ENCODE measurements at places on chromosomes 11 and 22.

GRCh38 chr22:42873356-42873755 is 16.3 kb upstream of the ARFGAP3 start:
- DNase-seq = no peak

GRCh38 chr11:10918698-10919097 is 60.8 kb upstream of the ZBED5 start:
- no peak for DNase-seq

DNA sequence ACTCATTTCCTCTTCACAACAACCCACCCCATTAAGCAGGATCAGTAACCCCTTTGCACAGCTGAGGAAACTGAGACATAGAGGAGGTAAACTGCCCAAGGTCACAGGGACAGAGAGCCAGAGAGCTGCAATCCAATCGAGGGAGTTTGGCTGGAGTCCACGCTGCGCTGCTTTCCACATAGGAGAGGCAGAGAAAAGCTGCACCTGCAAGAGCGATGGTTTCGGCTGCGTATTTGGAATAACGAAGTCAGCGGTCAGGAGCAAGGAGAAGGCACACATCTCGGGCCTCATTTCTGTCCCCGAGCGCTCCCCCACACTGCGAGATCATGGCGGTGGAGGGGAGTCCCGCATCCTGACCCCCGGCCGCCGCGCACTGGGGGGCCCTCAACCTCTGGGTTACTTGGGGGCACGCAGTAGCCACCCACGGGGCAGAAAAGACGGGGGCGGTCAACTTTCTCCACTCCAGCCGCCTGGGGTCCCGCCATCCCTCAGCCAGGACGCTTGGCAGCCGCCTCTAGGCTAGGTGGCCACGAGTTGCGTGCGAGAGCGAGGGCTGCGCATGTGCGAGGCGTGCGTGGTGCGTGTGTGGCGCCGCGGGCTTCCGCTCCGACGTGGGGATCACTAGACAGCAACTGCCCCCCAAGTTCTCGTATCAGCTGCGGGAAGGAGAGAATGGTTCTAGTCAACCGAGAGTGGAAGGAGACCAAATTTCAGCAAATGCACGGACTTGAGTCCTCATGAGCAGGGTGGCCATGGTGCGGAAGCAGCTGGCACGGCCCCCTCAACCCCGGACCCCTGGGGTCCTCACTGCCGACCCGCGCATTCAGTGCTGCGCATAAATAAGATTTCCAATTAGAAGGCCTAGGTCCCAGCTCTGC is 42.3 kb upstream of the CLDN5 start:
- no peak for DNase-seq

DNA sequence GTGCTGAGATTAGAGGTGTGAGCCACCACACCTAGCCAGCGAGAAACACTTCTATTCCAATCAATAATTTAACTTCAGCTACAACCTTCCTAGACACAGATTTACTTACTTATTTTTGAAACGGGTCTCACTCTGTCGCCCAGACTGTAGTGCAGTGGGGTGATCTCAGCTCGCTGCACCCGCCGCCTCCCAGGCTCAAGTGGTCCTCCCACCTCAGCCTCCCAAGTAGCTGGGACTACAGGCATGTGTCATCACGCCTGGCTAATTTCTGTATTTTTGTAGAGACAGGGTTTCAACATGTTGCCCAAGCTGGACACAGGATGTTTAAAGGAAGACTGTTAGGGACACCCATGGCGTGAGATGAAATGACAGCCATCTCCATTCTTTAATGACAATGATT is 61.3 kb downstream of the MICAL3 start:
- DNase-seq = no peak

DNA sequence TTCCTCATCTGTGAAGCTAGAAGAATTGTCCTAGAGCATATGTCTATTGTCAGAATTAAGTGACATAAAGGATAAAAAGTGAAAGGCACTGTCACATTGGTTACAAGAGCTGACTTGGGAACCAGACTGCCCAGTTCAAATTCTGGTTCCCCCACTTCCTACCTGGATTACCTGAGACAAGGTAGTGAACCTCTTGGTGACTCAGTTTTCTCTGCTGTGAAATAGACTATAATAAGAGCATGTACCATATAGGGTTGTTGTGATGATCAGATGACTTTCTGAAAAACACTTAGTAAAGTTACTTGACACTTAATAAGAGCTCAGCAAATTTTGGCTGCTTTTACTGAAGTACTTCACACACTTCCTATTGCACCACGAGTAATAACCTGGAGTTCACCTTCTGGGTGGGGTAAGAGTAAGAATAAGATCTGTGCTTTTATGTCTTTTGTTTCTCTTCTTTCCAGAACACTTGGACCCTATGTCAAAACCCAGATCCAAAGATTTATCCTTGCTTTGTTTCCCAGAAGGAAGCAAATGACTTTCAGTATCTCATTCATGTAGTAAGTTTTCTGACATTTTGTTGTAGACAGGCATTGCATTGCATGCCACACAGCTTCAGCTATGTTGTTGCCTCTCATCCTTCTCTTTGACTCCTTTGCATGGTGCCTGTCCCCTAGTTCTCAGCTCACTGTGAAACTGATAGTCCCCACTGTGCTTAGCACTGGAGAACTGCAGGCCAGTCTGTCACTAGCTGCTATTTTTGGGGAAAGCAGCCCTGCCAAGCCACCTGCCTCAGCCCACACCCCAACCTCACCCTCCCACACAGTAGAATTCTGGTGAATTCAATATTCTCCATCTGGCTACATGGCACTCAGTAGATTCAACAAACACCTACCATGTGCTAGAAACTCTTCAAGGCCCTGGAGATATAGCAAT is 121.8 kb upstream of the POU2AF2 start:
- DNase-seq = no peak

GRCh38 chr11:129943036-129943435 is 47.7 kb upstream of the NFRKB start:
- DNase-seq = no peak

GRCh38 chr11:128497061-128497775 is 90.1 kb downstream of the ETS1 start:
- no peak for DNase-seq

DNA sequence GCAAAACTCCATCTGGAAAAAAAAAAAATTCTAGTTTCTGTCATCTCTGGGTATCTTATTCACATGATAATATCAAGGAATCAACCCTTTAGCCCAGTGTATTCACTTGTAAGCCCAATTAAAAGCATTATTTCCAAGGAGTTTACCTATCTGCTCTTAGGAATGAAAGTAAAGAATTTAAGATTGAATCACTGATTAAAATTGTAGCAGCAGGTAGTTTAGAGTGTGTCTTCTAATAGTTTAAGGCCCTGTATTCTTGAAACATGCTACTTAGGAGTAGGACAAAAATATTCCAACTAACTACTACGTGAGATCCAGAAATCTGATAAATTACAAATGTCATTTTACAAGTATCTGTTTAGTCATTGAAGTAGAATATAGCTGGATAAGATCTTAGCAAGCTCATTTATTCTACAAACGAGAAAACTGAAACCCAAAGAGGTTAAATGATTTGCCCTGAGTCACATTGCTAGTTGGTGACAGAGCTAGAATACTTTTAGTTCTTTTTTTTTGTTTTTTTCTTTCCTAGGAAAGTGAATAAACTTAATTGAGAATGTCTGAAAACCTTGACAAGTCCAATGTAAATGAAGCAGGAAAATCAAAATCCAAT is 4.0 kb downstream of the TCP11L1 start:
- DNase-seq = no peak

- no peak for DNase-seq
These were observed 51.2 kb upstream of the MYO18B start for GRCh38 chr22:25690798-25691197.

DNA sequence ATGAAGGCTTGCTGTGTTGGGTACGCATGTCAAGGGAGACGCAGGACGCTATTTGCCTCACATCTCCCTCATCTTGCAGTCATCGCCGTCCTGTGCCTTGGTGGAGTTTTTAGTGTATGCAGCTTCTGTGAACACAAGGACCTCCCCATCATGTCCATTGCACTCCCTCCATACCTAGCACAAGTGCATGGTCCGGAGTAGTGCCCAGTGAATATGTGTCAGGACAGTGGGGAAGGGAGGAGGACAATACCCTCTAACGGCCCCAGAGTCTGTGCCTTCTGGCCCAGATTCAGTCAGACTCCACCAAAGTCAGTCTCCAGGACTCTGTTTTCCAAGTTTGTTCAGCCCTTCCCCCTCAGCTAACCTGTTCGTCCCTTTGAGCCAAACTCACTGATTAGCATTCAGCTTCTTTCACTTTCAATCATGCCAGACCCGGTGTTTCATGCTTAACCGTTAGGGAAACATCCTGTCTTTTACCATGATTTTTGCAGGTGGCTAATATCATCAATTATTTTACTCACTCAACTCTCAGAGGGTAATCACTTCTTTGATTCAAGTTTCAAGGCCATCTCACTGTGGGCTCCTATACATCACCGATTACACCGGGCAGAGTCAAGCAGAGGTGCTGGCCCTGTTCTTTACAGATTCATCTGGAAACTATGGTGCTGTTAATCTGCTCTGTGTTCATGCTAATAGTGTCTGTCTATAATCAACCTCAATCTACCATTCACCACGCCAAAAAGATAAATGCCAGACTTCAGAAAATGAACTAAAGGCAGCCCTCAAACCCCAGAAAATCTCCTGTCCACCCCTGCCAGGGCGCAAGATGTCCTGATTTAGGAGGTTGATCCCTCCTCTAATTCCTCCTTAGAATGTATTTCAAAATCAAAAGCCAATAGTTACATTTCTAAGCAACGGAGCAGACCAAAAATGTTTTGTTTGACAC is 156.5 kb downstream of the RRAS2 start:
- no peak for DNase-seq

DNA sequence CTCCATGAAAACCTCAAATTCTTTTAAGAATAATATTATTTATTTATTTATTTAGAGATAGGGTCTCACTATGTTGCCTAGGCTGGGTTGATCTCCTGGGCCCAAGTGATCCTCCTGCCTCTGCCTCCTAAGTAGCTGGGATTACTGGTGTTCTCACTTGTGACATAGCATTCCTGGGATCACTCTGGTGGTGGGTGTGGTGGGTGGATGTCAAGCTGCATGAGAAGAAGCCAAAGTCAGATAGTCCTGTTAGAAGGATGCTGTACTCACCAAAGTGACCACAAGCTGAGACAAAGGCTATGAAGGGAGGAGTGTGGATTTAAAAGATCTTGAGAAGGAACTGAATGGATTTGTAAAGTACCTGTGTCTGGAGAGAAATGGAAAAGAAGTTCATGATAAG is 87.9 kb upstream of the SPON1 start:
- DNase-seq = no peak

- no peak for DNase-seq
These were observed 423.4 kb downstream of the GUCY1A2 start for GRCh38 chr11:106594751-106595351.

GRCh38 chr11:119795231-119795630 is 66.2 kb upstream of the NECTIN1 start:
- DNase-seq = no peak

DNA sequence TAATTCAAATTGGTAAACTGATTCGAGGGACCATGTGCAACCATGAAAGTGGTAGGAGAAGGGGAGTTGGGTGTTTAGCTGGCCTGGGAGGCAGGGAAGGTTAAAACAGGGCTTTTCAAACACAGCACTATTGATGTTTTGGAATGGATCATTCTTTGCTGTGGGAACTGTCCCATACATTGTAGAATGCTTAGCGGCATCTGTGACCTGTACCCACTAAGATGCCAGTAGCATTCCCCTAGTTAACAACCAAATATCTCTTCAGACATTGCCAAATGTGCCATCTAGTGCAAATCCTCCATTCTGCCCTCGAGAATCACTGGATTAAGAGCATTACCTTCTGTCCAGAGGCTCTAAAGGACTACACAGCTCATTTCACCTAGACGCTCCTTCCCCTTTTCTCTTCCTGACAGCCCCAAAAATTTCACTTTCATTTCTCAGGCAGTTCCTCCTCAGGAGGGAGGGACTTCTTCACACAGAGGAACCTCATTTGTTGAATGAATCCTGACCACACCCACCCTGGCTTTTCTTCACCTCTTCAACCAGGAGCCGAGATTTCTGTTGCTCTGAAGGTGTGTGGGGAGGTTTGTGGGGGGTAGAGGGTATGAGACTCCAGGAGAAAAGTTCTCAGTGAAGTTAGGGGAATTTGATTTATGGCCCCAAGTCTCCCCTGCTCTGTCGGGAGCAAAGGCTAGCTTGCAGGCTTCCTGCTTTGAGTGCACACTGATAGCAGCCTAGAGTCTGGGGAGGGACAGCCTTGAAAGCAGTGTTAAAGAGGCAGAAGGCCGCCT is at the start of gene TRIM34:
TSS of gene TRIM34 (plus strand) at position 513 of the 791 bp plus-strand sequence. CDS start 7,331 bp downstream, outside the sequence.
- peak; percentile 44 for DNase-seq
